Heart right ventricle (tissue), 16 donors: ENCODE measurements at places on chromosomes 5 and 9. TPM values are rescaled to one million over a fixed set of nuclear protein-coding genes. Genes with fewer than 3 reads are reported as not detected.
A peak's percentile ranks its signal among the peaks of the same experiment; 100 is the strongest.

- no peaks in the 10 kb centered on the region for H3K4me1 ChIP-seq
- no peak overlapping the region for H3K4me3 ChIP-seq
- H3K27me3 ChIP-seq = no peaks in the 10 kb centered on the region
These were observed 25.3 kb upstream of the PPP1R2B start for GRCh38 chr5:156824800-156825199.

DNA sequence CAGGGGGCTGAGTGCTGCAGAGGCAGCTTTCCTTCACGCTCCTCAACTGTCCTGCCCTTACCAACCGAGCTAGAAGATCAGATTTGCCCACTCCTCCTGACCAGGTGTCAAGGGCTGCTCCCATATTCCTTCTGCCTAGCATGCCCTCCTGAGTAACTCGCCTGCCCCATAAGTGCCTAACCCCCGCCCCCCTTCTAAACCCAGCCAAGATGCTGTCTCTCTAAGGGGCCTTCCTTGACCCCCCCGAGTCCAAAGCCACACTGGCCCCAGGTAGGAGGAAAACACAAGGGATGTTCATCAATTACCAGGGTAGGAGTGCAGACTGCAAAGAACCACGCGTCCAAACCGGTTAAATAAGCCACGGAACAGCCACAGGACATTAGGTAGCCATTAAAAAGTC, 4.8 kb downstream of the CCDC69 start:
- DNase-seq = no peak
- no peaks in the 10 kb centered on the region for H3K27me3 ChIP-seq
- no peak overlapping the region for H3K4me3 ChIP-seq
- no peaks in the 10 kb centered on the region for H3K36me3 ChIP-seq
- H3K4me1 ChIP-seq = peaks cover 90% of the 10 kb centered on the region

The FPGS gene
- total RNA-seq = 40.2 TPM

The MYO10 gene
- total RNA-seq = 5.6 TPM

DNA sequence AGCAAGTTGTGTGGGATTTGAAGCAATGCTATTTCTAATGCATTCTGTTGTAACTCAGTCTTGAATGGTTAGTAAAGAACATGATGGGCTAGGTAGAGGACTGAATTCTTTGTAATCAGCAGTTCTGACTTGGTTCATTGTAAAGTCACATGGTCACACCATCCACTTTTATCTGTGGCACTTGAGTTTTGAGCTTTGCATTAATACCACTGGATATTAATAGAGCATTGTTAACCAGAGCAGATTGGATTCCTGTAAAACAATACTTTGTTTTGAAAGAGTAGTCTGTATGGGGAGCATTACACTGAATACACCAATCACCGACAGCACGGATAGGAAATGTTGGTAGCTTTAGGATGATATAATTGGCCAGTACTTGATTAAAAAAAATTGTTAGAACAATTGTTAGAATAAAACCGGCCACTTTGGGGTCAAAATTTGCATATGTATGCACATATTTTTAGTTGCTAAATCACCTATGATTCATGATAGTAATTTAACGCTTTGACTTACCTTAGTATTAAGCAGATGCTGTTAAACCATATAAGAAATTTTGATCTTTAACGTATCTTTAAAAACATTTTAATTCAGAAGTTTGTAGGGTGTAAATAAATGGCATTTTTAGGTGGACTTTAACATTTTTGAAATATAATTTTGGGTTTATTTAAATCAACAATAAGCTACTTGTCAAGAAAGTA, 17.4 kb downstream of the SLC12A2 start:
- peak overlapping the region; percentile 28 for H3K27ac ChIP-seq
- no peak for DNase-seq
- peaks cover 6% of the 10 kb centered on the region for H3K4me1 ChIP-seq
- peak overlapping the region; percentile 18 for H3K4me3 ChIP-seq
- no peaks in the 10 kb centered on the region for H3K27me3 ChIP-seq
- H3K36me3 ChIP-seq = peaks cover 20% of the 10 kb centered on the region
